ENCODE measurements at places on chromosomes 7 and 10. TPM values are rescaled to one million over a fixed set of nuclear protein-coding genes. Genes with fewer than 3 reads are reported as not detected.

Gene SPDYE6
- not detected for total RNA-seq

Gene NUDT13
- total RNA-seq = 1.4 TPM

Gene PRSS1
- total RNA-seq = not detected

Gene ZP3
- 2.1 TPM for total RNA-seq

Gene LIPF
- not detected for total RNA-seq

All from smooth muscle cell of bladder (primary cell).